ENCODE measurements at places on chromosomes 1 and 21.

- no peak for DNase-seq
Observed at GRCh38 chr1:94302497-94302896, 65.1 kb upstream of the ARHGAP29 start.

- no peak for DNase-seq
Observed at GRCh38 chr1:3292051-3292722, 162.3 kb upstream of the ARHGEF16 start.

DNA sequence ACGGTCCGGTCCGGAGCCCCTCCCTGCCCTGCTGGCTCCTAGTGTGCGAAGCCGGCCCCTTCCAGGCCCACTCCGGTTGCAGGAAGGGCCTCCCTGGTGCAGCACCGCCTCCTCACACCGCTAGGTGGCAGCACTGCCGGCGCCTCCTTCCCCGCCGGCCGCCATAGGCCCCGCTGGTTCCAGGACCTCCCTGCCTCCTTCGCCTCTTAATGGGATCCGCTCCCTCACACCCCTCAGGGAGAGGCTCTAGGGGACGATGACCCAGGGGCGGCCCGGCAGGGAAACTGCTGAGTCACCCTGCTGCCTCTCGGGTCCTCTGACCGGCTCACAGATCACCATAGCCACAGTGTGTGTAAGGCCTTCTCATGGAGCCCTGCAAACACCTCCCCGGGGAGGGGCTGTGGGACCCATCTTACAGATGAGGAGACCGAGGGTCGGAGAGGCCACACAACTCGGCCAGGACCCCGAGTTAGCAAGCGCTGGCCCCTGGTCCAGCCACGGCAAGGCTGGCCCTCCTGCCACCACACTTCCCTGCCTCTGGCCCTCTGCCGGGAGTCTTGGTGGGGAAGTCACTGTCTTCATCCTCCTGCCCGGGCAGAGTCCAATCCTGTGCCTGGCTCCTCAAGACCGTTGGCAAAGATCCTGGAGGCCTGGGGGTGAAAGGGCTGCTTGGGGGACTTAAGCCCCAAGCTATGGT, 1.6 kb upstream of the AJAP1 start:
- peak; percentile 49 for DNase-seq

DNA sequence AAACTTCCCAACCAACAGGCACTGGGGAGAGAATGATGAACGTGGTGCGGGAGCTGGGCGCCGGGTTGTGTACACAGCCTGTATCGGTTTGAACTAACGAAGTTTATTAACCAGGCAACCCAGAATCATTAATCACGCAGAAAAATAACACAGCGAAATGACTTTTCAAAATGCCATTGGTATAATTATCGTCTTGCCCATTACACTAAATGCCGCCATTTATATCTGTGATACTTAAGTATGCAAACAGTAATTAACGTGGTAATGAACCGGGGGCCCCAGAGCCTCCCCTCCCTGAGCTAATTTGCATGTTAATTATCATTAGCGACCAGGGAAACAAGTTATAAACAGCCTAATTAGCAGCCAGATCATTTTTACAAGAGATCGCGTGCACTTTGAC, 5.1 kb upstream of the TTC34 start:
- no peak for DNase-seq

DNA sequence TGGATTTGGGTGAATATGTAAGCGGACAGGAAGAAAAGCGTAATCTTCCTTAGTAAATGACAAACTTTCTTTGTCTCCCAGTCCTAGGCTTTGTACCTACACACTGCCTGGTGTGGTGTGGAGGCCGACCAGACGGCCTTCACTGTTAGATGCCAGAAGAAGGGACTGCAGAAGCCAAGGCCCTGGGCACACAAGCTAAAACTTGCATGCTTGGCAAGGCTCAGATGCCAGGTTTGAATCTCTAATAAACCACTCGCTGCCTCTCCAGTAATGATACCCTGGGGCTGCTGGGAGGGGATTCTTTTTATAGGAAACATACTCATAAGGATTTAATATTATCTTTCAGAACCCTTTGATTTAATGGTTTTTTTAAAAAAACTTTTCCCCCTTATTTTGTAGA, 263.8 kb downstream of the PTPRC start:
- DNase-seq = peak; percentile 64

GRCh38 chr1:108645564-108646184, 15.2 kb downstream of the HENMT1 start:
- no peak for DNase-seq

DNA sequence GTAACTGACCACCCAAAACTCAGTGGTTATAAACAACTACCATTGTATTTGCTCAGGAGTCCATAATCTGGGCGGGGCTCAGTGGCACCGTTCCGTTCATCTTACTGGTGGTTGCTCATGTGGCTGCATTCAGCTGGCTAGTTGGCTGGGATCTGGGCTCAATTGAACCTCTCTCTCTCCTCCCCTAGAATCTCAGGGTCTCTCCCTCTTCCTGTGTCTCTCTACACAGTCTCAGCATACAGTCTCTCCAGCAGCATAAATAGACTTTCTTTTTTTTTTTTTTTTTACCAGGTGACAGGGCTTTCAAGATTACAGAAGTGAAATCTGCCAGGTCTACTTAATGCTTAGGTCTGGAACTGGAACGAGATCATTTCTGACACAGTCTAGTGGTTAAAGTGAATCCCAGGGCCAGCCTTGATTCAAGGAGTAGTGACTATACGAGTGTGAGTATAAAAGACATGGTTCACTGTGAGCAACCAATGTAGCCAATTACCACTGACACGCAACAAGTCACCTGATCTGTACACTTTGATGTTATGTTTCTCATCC, 193.7 kb upstream of the ESRRG start:
- DNase-seq = no peak

- DNase-seq = no peak
Observed at GRCh38 chr1:14704846-14705245, 106.4 kb downstream of the KAZN start.

DNA sequence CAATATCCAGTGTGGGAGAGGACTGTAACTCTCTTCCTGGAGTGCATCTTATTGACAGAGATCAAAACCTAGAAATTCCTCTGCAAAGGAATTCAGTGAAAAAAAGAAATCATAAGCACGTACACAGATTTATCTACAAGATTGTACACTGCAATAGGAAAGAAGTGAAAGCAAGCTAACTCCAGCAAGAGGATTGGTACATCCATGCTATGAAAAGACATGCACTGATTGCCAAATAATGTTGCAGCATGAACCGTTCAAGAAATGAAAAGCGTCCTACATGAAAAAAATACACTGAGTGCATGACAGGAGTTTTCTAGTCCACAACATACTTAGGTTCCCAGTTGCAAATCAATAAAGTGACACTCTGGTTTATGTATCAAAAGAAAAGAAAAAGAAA, 1.9 kb upstream of the MGST3 start:
- no peak for DNase-seq

GRCh38 chr1:62593825-62594394, 3.4 kb upstream of the ANGPTL3 start:
- no peak for DNase-seq

DNA sequence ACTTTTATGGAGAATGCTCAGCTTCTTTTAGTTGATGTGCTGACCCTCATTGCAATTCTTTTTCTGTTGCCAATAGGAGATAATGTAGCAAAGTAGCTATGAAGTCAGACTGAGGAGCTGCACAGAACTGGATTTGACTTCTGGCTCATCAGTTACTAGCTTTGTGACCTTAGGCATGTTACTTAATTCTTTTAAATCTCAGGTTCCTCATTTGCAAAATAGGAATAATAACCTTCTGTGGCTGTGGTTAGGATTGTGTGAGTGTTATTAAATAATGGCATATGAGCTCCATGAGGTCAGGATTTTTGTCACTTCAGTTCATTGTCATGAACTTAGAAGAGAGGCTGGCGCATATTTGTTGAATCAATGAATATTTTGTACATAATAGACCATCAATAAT, 237.6 kb upstream of the SGIP1 start:
- DNase-seq = no peak

DNA sequence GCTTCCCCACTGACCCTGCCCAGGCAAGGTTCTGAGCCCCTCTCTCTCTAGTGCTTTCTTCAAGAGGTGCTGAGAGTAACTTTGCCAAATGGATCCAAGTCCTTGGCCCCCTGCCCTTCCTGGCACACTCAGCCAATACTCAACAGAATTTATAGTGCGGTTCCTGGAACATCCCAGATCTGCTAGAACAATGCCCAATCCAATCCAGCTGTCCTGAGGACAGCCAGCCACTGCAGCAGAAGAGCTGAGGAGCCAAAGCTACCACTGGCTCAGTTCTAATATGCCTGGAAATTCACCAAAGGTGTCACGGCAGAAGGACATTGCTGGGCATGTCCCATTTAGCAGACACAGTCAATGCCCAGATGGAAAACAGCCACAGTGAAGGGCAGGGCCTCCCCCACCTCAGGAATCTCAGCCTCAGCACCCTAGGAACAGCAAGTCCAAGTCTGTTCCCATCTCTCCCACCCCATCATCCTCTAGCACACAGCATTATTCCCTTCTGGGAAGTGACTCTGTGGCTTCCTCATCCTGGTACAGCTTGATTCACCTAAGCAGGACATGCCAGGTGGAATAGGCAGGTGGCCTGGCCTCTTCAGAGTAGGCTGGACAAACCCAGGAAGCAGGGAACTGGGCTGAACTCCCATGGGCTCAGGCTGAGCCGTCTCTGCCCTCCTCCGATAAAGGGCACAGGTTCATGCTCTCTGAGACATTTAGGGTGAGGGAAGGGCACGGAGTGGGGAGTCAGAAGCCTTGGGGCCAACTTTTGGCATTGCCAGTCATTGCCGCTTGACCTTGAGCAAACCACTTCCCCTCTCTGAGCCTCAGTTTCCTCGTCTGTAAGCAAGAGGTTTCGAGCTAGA, 24.6 kb downstream of the PMVK start:
- no peak for DNase-seq

GRCh38 chr1:241518476-241519307, 863 bp downstream of the FH start:
- DNase-seq = no peak

DNA sequence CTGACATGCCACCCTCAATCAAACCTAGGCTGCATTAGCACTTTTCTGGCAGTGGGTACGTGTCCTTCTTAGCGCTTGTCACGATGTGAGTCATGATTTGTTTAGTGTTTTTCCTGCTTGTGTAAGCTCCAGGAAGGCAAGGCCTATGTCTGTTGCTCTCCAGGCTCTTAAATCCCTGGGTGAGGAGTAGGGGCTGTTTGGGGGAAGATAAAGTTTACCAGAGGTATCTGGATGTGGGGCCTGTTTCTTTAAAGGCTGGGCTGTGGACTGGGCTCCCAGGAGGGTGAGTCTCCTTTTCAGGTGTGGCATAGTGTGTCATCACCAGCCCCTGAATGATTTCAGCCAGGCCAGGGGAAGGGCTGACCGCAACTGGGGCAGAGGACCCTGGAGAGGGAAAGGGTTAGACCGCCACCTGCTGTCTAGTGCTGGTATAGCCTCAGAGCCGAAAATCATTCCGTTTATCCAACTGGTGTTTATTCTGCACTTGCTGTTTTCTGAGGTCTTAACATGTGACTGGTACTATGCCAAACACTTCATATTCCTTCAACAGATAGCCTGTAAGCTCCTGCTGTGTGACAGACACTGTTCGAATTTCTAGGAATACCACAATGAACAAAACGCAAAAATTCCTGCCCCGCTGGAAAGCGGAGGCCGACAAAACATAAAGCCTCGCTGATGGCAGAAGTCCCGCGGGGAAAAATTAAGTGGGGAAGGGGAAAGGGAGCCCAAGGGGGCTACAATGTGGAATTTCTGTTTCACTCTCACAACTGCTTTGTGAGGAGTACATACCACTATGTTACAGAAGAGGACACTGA, 9.7 kb downstream of the SERINC2 start:
- DNase-seq = peak; percentile 59

DNA sequence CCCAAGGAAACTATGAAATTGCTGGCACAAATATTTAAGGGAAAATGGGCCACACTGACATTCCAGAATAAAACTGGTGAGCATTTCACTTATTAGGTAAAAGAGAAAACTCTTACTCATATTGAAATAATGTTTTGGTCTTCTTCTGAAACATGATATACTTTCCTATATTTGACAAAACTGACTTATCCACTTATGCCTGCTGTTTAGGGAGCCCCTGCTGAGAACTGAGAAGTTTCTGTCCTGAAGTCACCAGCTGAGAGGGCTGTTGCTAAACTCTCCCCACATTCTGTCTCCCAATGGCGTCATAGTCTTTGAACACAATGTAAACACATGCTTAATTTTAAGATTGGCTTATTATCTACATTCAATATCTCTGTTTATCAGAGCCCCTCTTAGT, 46.8 kb upstream of the ZC3H11B start:
- DNase-seq = peak; percentile 72

GRCh38 chr1:223110952-223111351, 32.1 kb downstream of the TLR5 start:
- DNase-seq = no peak

- no peak for DNase-seq
Observed at GRCh38 chr1:13514821-13515220, 1.0 kb upstream of the LRRC38 start.

- DNase-seq = peak; percentile 91
Observed at GRCh38 chr1:17125756-17126237, 6.5 kb upstream of the PADI2 start.
